SK-N-DZ (cell line): ENCODE measurements at places on chromosomes 2 and 18.

DNA sequence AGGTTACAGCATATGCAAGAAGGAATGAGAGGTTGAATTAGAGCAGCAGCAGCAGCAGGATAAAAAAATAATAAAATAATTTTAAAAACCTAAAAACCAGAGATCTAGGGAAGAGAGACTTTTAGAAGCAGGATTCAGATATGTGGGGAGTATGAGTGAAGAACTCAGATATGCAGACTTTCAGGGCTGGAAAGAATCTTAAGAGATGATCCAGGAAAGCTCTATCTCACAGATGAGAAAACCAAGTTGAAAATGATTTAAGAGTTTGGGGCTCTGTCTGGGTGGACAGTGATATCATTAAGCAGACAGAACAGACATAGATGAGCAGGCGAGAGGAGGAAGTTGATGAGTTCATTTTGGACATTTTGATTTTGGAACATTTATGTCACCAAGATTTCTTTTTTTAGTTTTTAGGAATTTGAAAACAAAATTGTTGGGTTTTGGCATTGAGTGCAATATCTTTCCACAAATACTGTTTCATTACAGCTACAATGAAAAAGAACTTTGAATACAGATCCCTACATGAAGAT, 31.8 kb downstream of the BCL2 start:
- no peak for DNase-seq

DNA sequence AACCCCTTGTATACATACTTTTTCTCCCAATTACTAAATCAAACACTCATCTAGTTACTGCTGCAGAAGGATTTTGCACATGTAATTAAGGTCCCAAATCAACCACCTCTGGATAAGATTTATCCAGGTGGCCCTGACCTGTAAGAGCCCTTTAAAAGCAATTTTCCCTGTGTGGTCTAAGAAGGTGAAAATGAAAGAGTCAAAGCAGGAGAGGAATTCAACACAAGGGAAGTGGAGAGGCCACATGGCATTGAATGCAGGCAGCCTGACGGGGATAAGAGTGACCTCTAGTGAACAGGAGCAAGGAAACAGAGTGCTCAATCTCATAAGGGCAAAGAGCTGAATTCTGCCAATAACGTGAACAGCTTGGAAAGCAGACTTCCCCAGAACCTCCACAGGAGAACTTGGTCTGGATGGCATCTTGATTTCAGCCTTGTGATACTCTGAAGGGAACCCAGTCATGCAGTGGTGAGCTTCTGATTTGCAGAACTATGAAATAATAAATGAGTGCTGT, 27.2 kb downstream of the PPP3R1 start:
- DNase-seq, result peak; percentile 72

DNA sequence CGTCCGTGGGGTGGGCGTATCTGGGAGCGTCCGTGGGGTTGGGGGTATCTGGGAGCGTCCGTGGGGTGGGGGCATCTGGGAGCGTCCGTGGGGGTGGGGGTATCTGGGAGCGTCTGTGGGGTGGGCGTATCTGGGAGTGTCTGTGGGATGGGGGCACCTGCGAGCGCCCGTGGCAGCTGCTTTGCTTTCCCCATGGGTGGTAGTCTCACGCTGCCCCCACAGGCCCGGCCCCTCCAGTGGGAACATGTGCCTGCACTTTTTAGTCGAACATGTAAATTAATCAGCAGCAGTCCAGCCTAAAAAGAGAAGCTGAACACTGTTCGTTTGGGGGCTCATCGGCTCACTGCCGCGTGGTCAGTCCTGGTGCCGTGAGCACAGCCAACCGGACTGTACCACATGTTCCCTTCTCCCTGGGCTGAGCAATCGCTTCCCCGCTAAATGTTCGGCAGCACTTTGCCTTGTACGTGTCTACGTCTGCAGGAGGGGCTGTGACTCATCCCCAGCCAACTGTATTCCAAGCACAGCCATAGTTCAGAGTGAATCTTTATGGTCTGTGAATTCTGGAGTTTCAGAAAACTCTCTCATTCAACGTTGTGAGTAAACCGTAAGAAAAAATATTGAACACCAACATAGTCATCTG, 271.5 kb downstream of the AGAP1 start:
- DNase-seq, result no peak

- DNase-seq, result no peak
These were observed 260.5 kb upstream of the SLC39A10 start for GRCh38 chr2:195396479-195396878.

DNA sequence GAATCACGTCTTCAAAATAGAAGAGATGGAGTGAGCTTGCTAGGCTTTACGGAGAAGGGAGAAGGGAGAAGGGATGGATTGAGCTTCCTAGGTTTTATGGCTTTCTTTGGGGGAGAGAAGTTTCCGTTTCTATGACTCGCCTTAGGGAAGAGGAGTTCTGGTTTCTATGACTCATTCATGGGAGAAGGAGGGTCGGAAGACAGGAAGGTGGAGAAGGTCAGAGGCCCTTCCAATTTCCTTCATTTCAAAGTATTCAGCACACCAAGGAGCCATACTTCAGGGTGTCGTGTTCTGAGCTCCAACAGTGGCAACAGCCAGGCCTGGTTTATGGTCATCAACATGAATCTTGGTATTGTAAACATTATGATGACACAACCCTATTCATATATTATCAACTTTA, 284.7 kb upstream of the VWC2L start:
- no peak for DNase-seq

DNA sequence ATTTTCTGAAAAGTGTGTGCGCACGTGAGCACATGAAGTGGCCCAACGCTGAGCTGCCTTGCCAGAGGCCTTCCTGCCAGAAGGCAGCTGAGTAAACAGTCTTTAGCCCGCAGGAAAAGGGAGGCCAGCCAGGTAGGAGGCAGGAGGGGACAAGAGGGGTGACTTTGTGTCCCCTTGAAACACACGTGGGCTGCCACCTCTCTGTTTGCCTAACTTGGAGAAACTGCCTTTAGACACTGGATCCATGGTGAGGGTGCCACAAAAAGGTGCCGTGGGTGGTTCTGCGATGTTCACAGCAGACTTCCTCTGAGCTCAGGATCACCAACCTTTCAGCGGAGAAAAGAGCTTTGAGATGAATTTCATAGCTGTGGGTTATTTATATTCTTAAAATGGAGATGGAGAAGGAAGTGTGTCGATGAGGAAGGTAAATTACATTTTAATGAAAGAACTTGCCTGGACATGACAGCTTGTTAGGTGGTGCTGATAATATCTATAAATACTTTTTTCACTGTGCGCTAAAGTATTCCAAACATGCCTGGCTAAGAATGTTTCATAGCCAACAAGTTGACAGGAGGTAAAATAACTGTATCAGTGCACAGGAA, 36.6 kb upstream of the ASB1 start:
- DNase-seq, result no peak

DNA sequence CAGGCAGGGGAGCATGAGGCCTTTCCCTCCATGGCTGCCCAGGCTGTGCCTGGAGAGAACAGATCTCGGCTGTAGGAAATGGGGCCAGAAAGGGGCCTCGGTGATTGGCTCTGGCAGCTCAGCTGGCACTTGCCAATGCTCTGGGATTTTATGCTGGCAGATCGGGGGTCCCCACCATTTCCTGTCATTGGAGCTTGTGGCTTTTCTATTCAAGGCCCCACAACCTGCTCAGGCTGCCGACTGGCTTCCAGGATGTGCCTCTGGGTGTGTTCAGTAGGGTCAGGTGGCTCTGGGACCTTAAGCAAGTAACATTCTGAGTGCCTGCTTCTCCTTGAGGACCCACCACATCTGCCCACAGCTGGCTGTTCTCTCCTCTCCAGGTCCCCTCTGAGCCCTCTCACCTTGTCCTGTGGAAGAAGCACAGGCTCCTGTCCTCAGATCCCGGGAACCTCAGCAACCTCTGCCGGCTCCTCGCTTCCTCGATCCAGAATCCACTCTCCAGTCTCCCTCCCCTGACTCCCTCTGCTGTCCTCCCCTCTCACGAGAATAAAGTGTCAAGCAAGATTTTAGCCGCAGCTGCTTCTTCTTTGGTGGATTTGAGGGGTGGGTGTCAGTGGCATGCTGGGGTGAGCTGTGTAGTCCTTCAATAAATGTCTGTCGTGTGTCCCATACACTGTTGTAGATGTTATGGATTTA, 4.2 kb downstream of the GNLY start:
- no peak for DNase-seq

GRCh38 chr2:1716441-1716840, 27.9 kb downstream of the PXDN start:
- DNase-seq, result no peak

- DNase-seq, result no peak
These were observed 199.9 kb downstream of the RNF144A start for GRCh38 chr2:7117076-7117475.

- DNase-seq, result no peak
These were observed 18.8 kb upstream of the TSPYL6 start for GRCh38 chr2:54274781-54275242.

DNA sequence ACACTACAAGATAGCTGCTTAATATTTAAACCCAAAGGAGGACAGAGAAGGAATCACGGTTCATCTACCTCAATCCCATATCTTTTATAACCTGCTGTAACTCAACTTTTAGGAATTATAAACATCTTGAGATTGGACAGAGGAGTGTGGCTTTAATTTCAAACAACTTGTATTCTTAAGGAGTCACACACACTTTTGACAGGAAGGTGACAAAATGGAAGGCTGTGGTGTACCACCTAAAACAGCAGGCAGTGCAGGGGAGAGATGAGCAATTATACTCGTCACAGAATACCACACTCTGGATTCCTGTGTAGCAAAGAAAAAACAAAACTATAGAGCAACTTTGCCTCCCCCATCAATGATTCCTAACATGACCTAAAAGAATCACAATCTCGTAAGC, 194.8 kb downstream of the ZEB2 start:
- no peak for DNase-seq

- DNase-seq, result no peak
These were observed 294.3 kb upstream of the ZNF804A start for GRCh38 chr2:184304006-184304405.

GRCh38 chr2:173922760-173923159, 42.4 kb downstream of the SP3 start:
- DNase-seq, result no peak

- peak; percentile 29 for DNase-seq
These were observed 43.8 kb downstream of the APOB start for GRCh38 chr2:20999906-21000645.

DNA sequence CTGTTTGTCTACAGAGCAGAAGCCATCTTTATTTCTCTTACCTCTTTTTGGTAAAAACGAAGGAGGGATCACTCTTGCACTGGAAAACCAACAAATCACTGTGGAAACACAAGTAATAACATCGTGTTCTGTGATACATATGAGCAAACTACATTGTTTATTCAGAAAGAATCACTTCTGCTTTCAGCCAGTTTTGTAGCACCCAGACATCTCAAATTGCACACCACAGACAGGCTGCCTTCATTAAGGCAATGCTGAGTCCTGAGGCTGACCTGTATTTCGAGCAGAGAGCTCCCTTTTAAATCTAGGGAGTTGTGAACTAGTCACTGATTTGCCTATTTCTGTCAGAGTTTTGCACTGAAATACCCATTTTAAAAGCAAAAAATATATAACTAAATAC, 1003.2 kb upstream of the FAM98A start:
- no peak for DNase-seq

- DNase-seq, result no peak
These were observed 25.1 kb downstream of the SPDYA start for GRCh38 chr2:28835781-28836180.

- DNase-seq, result no peak
These were observed 103.6 kb downstream of the LRRTM4 start for GRCh38 chr2:77418537-77418936.

- no peak for DNase-seq
These were observed 55.1 kb upstream of the IMP4 start for GRCh38 chr2:130287656-130288026.

DNA sequence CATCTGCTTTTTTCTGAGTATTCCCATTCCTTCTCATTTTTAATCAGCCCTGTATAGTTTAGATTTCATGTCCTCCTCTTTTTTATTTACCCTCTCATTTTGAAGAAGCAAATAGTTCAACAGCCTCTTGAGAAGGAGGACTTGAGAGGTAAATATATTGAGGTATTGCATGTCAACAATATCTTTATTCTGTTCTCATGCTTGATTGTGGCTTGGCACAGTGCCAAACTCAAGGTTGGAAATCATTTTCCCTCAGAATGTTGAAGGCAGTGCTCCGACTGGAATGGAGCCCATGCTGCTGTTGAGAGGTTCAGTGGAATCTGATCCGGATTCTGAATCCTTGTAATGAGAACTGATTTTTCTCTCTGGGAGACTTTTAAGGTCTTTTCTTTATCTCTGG, 31.0 kb upstream of the GALNT3 start:
- DNase-seq, result no peak

DNA sequence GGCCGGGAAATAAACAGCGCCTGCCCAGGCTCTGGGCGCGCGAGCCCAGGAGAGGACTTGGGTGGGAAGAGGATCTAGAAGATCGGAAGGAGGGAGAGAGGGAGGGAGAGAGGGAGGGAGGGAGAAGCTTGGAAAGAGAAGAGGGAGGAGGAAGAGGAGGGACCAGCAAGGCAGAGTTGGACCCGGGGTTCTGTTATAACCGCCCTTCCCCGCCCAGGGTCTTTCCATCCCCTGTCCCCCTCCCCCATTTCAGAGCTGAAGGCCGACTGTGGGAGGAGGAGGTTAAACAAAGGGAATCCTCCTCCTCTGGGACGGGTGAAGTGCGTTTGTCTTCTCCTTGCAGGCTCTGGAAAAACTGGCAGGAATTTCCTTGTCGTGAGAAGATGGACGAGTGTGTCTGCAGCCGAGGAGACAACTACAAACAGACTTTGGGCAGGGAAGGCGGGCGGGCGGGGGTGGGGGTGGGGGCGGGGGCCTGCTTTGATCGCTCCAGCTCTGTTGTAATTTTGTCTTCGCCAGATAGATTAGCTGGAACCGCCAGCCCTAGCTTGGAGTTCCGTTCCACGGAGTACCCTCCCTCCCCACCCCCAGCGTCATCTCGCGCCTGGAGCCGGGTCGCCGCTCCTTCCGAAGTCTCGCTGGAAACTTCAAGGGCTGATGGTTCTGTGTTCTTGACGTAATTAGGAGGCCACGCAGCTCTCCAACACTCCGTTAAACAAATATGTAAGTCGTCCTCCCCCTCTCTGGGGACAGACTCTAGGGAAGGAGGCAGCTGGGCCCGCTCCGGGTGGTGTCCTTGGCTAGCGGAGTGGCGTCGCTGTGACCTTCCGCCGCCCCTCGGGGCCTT, 6.4 kb upstream of the SP9 start:
- DNase-seq, result no peak

GRCh38 chr2:15222856-15223255, 338.3 kb downstream of the NBAS start:
- no peak for DNase-seq

- no peak for DNase-seq
These were observed 44.4 kb downstream of the CCDC195 start for GRCh38 chr2:224671731-224672130.

DNA sequence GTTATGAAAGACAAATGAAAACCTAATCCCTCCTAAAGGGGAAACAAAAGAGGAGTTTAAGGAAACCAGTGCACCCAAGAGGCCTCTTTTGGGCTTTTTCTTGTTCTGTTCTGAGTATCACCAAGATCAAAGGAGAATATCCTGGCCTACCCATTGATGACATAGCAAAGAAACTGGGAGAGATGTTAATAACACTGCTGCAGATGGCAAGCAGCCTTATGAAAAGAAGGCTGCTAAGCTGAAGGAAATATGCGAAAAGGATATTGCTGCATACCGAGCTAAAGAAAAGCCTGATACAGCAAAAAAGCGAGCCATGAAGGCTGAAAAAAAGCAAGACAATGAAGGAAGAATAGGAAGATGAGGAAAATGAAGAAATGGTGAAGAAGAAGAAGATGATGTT, 23.6 kb upstream of the STAT4 start:
- DNase-seq, result no peak
